IMR-90 (cell line): ENCODE measurements at places on chromosomes 4 and X. TPM values are rescaled to one million over a fixed set of nuclear protein-coding genes. Genes with fewer than 3 reads are reported as not detected.

DNA sequence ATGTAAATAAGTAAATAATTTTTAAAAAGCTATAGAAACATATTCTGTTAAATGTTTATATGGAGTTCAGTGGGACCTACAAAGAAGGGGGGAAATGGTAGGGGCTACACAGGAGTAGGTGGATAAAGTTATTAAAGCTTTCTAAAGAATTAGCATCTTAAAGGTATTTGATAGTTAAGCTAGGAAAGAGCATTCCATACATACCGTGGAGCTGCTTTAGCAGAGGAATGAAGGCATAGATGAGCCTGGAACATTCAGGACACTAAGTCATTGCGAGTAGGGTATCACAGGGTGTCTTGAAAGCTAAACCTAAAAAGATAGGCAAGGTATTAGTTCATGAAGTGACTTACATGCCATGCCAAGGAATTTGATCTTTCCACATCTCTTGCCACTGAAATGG, 60.4 kb downstream of the SLC10A6 start:
- H3K27ac ChIP-seq: no peak overlapping the region
- H3K4me1 ChIP-seq: 0 out of 2 replicates have a peak, but pooled peaks cover 2% of the 10 kb centered on the region
- no peaks in the 10 kb centered on the region for H3K27me3 ChIP-seq
- DNase-seq: no peak
- peaks cover 15% of the 10 kb centered on the region for H3K36me3 ChIP-seq

DNA sequence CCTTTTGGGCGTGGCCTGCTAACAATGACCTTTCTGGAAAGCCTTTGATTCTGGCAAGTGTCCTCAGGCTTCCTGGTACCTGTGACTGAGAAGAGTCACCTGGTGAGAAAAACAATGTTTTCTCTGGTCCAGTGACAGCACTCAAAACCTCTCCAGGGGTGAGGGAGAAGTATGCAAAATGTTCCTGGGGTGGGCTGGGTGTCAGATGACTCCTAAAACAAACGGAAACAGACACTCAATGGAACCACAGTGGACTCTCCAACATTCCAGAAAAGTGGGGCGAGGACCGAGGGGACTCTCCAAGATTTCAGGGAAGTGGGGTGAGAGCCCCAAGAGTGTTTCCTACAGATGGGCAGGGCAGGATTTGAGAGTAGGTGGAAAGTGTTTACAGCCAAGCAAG, 69.5 kb downstream of the ANAPC4 start:
- no peak overlapping the region for H3K4me3 ChIP-seq
- no peaks in the 10 kb centered on the region for H3K4me1 ChIP-seq
- H3K27me3 ChIP-seq: peaks cover 26% of the 10 kb centered on the region
- H3K27ac ChIP-seq: no peak overlapping the region
- DNase-seq: no peak

- no peak for DNase-seq
- no peak overlapping the region for H3K27ac ChIP-seq
- H3K4me3 ChIP-seq: no peak overlapping the region
- peaks cover 20% of the 10 kb centered on the region for H3K27me3 ChIP-seq
- no peaks in the 10 kb centered on the region for H3K4me1 ChIP-seq
- peaks cover 2% of the 10 kb centered on the region; the same call in 1 of the 2 replicates for H3K36me3 ChIP-seq
These were observed 102.7 kb downstream of the PHOX2B start for GRCh38 chr4:41645728-41646390.

- H3K36me3 ChIP-seq: no peaks in the 10 kb centered on the region
- peaks cover 3% of the 10 kb centered on the region for H3K4me1 ChIP-seq
- H3K4me3 ChIP-seq: no peak overlapping the region
These were observed 69.8 kb upstream of the FAT4 start for GRCh38 chr4:125244848-125245450.

DNA sequence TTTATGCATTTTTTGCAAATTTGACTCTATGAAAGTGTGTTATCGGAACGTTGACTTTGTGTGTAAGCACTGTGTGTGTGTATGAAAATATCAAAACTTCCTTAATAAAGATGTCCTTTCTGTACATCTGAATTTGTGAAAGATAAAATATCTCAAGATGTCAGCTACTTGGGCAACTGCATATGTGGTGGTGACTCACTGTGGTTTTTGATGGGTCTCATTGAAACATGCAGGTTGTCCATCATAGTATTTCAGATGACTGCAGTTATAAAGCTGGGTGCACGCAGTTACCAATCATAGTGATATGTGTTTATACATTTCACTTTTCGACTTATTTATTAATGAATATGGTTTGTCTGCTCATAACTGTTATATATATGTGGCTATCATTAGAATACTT, 19.7 kb upstream of the BBS12 start:
- no peak overlapping the region for H3K4me3 ChIP-seq
- no peaks in the 10 kb centered on the region for H3K36me3 ChIP-seq
- H3K27me3 ChIP-seq: no peaks in the 10 kb centered on the region
- peak; percentile 24 for DNase-seq
- no peak overlapping the region for H3K27ac ChIP-seq

Gene TRIM75
- not detected in 2 replicates for polyA plus RNA-seq

Gene BEX1
- 0.27 and 0.49 TPM in 2 replicates for polyA plus RNA-seq
